ENCODE measurements at places on chromosomes 13 and 19.
A peak's percentile ranks its signal among the peaks of the same experiment; 100 is the strongest.

GRCh38 chr13:49681842-49682435 lies 9.3 kb downstream of the EBPL start:
- DNase-seq = no peak

DNA sequence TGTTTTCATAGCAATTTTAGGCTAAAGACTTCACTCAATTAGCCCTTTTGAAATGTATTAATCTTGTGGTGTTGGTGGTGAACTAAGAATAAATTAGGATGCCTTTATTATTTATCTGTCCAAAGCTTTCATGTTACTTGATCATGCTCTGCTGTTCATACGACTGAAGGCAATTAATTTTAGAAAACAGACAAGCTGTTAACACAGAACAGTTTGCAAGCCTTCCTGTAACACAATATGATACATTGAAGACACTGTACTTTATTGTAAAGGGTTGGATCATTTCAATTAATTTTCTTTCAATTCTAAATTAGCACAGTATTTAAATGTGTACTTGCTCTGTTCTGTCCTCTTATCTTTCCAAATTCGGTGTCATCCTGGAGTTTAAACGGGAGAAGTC lies 794.3 kb upstream of the MIR17HG start:
- DNase-seq = no peak

DNA sequence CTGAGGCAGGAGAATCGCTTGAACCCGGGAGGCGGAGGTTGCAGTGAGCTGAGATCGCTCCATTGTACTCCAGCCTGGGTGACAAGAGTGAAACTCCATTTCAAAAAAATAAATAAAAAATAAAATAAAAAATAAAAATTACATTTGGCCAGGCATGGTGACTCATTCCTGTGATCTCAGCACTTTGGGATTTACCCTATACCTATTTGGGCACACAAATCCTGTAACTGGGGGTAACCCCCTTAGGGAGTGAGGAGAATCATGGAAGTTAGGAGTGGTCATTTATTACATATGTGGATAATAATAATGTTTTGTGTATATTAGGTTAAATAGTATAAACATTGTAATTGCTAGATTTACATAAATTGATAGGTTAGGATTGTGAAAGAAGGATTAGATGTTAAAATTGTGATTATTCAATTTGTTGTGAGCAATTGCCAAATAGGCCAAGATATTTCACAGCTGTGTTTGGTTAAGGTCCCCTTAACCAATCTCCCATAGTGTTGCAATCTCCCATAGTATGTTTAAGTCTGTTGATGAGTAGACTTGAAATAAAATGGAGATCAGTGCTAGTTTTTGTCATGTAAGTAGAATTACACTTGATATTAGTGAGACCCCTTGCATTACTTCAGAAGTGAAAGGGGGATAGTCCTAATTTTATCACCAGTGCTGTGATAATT lies 30.7 kb downstream of the ZNF844 start:
- DNase-seq = no peak

GRCh38 chr13:27933118-27933517 lies 13.3 kb downstream of the PDX1 start:
- no peak for DNase-seq

- DNase-seq = no peak
These were observed 123.7 kb downstream of the KL start for GRCh38 chr13:33139780-33140535.

GRCh38 chr19:19661141-19661674 lies 2.3 kb downstream of the ATP13A1 start:
- no peak for DNase-seq

DNA sequence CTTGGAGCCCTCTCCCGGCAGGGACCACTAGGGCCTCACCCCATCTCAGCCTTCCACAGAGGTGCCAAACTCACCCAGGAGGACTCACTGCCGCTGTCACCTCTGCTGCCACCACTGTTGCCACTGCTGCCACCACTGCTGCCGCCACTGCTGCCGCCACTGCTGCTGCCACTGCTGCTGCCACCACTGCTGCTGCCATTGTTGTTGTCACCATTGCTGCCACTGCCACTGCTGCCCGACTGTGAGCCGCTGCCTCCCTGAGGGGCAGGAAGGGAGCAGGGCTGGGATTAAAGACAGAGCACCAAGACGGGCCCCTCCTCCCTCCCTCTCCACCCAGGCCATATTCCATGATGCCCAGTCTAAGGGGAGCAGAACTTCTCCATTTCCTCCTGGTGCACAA lies 2.1 kb downstream of the DMKN start:
- no peak for DNase-seq

DNA sequence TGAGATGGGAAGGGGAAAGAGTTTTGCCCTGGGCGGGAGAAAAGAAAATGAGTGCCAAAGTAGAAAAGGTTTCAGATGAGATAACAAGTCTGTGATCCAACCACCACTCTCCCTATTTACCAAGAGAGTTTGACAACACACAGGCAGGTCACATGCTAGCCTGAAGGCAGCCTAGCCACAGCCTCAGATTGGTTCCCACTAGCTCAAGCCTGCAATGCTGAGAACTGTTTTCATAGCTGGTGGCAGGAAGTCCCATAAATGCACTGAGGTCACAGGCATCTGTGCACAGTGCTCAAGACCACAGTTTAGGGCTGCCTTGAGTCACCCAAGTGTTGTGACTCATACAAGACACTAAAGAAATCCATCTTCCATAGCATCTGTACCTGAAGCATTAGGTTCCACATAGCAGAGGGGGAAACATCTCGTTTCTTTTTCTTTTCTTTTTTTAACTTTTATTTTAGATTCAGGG lies 18.5 kb upstream of the POP4 start:
- no peak for DNase-seq

GRCh38 chr19:57103573-57104277 lies 16.1 kb upstream of the USP29 start:
- DNase-seq = peak; percentile 21

GRCh38 chr19:49333811-49334288 lies 1.4 kb upstream of the CD37 start:
- DNase-seq = peak; percentile 43

GRCh38 chr13:46211116-46211482 lies 629 bp upstream of the LRRC63 start:
- peak; percentile 57 for DNase-seq

- no peak for DNase-seq
These were observed 72.0 kb downstream of the GNG7 start for GRCh38 chr19:2630352-2631001.

GRCh38 chr19:41189425-41190065 lies 3.5 kb upstream of the CYP2S1 start:
- DNase-seq = no peak

DNA sequence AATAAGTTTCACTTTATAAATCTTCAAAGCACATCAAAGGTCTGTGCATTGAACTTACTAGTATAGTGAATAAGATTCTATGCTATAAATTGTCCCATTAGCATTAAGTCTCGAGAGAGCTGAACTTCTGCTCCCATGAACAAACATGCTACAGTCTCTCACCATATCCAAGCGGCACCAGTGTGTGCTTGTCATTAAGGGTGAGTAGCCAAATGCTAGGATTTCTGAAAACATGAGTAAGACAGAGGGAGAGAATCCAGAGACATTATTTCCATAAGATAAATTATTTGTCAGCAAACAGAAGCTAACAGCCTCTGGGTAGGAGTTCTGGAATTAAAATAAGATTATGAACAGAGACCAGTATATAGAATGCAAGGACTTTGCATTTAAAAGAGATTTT lies 2882.5 kb downstream of the PCDH9 start:
- DNase-seq = no peak

- no peak for DNase-seq
These were observed 60.7 kb downstream of the ZNF429 start for GRCh38 chr19:21566073-21566472.

GRCh38 chr19:46503848-46504453 lies 8.3 kb upstream of the PNMA8B start:
- no peak for DNase-seq

DNA sequence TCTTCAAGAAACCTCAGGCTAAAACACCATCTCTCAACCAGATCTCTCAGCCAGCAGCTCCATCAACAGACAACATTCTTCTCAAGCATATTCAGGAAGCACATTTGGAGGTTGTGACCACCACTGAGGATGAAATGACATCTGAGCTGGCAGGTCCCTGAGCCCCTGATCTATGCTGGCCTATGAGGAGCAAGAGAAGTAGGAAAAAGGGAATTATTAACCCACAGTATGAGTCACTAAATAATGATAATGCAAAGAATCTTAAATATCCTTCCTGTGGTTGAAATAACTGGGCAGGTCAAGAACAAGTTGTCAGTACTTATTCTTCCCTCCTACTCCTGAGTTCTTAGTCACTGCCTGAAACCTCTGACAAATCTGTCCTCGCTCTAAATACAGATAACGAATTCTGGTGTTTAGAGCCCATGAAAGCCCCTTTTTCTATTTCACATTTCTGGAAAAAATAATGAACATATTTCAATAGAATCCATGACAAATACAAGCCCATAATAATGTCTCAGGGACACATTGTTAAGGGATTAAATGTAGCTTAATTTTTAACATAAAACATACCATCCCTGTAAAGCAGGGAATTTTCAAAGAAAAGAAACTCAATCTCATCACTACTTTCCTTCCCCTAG lies 225.8 kb upstream of the IRS2 start:
- DNase-seq = no peak

DNA sequence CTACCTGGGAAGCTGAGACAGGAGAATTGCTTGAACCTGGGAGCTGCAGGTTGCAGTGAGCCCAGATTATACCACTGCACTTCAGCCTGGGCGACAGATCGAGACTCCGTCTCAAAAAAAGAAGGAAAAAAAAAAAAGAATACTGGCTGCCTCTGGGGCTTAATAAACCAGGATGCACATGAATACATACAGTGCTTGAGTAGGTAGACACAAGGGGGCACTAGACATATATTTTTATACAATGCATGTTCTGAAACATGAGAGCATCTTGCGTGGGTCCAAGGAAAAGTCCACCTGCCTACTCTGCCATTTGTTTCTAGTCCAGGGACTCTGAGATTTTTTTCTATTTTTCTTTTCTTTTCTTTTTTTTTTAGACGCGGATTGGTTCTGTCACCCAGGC lies 31.2 kb downstream of the KEAP1 start:
- DNase-seq = peak; percentile 10

DNA sequence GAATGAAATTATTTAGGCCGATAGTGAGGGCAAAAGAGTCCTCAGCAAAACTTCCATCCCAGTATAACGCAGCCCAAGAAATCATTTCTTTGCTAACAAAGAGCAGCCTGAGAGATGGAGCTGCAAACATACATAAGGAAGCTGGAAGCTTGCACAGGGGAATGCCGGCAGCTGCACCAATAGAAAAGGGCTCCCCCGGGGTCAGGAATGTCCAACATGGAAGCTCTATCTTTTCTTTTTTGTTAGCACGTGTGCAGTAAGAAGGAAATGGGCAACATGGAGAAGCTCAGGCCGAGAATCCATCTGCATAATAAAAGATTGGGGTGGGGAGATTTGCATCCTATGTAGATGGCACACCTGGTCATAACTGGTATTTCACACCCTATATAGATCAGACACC lies 1363.5 kb upstream of the PCDH20 start:
- DNase-seq = no peak

GRCh38 chr19:31591258-31591657 lies 242.0 kb upstream of the TSHZ3 start:
- DNase-seq = no peak

- no peak for DNase-seq
These were observed at the start of gene JSRP1 for GRCh38 chr19:2255982-2256685. JSRP1 (minus strand) TSS chr19:2256417; CDS start chr19:2255314, 1,103 bp downstream.

DNA sequence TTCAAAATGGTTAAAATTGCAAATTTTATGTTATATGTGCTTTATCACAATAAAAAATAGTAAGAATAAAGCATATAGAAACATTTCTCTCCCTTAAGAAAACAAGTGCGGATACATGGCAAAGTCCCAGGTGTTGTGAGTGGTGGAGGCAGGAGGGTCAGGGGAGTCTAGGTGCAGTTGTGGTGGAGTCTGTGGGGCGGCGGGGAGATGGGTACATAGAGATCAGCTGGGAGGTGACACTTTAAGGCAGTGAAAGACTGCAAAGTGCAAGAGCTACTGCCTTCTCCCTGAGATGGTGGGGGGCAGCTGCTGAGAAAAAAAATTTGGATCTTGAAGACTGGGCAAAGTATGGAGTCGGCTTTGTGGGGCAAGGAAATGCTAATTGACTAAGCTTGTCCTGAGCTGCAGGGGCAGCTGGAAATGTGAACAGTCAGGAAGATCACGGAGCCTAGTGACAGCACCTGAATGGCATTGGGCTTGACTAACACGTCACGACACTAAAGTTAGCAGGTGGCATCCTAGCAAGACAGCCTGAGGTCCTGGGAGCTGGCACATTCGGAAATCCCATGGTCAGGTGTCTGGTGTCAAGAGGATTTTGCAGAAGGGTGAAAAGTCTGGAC lies 72.9 kb upstream of the IRS2 start:
- DNase-seq = no peak

GRCh38 chr13:74871369-74872070 lies 610.4 kb downstream of the TBC1D4 start:
- no peak for DNase-seq

GRCh38 chr19:6718741-6719539 lies 1.5 kb downstream of the C3 start:
- DNase-seq = no peak

- no peak for DNase-seq
These were observed 140.9 kb downstream of the NDFIP2 start for GRCh38 chr13:79621902-79622301.

DNA sequence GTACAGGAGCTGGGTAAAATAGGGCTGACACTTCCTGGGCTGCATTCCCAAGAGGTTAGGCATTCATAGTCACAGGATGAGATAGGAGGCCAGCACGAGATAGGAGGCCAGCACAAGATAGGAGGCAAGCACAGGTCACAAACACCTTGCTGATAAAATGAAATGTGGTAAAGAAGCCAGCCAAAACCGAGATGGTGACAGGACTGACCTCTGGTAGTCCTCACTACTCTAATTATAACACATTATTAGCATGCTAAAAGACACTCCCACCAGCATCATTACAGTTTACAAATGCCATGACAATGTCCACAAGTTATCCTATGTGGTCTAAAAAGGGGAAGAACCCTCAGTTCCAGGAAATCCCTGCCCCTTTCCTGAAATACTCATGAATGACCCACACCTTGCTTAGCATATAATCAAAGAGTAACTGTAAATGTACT lies 20.9 kb upstream of the IGSF23 start:
- no peak for DNase-seq

DNA sequence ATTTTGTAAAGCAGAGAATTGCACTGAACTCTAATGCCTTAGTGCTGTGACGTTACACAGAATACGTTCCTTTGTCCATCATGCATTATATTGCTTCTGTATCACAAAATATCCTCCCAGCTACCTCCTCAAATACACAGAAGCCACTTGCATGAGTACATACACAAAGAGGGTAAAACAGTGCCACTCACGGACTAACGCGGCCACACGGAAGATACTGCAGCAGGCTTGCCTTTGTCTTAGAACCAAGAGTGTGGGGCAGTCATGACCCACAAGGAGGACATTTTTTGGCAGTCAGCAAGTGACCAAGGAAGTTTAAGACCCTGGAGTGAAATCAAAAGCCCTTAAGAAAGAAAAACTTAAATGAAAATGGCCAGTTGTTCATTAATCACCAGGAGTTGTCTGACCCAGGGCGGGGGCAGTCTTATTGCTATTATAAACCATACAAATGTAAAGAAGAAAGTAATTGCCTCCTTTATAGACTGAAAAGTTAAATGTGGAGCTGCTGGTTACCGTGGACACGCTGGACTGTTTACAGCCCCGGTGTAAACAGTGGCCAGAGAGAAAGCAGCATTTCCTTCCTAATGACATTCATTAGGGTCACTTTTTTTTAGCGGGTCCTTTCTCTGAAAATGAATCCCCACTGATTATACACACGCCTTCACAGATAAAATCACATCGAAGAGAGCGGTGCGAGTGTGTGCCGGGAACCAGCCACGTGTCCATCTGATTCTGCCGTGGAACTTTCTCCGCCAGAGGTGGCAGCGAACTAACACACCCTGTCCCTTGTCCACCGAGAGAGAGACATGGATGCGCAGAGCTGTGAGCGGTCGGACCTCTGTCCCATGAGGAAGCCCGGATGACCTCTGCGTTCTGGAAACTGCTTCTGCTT lies 66.8 kb downstream of the SOX1 start:
- DNase-seq = no peak
